T47D (cell line): ENCODE measurements at places on chromosomes 7 and 10.

DNA sequence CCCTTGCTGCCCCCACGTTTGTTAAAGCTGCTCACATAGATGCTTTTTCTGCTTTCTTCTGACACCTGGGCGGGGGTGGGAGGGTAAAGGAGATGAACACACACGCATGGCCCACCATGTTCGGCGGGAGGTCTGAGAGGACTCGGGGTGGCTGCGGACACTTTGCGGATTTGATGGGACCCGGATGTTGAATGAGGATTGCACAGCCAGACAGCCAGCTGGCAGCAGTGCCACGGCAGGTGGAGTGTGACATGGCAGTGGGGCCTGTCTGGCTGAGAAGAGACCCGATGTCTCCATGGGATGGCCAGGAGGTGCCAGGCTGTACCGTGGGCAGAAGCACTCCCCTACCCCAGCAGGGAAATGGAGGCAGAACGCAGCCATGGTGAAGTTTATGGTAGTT is 31.2 kb downstream of the PPP2R2D start:
- DNase-seq = no peak

DNA sequence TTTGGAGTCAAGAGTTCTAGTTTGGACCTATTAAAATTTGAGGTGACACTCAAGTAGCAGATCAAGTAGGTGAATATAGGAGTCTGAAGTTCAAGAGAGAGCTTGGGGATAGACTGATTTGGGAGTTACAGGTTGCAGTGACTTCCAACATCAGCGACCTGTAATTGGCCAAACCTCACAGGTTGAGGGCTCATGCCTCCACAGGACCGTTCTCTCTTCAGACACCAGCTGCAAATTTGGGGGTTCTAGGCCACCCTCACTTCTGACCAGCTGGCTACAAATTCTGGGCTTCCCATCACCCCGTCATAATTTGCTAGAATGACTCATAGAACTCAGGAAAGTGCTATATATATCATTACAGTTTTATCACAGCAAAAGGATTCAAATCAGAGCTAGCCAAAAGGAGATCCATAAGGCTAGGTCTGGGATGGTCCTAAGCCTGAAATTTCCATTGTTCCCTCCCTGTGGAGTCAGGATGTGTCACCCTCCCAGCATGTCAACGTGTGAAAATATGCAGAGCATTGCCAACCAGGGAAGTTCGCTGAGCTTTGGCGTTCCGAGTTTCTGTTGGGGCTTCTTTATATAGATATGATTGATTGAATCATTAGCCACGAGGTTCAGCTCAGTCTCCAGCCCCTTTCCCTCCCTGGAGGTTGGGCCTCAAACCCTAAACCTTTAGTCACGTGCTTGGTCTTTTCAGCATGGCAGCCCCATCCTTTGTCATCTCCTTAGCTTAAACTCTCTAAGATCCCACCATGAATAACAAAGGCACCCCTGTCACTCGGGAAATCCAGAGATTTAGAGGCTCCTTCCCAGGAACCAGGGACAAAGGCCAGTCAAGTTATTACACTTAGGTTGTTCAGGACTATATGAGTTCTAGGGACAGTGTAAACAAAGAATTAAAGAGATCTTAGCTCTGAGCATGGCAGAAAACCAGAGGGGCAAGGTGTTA is 20.7 kb upstream of the ZNF212 start:
- DNase-seq = no peak

DNA sequence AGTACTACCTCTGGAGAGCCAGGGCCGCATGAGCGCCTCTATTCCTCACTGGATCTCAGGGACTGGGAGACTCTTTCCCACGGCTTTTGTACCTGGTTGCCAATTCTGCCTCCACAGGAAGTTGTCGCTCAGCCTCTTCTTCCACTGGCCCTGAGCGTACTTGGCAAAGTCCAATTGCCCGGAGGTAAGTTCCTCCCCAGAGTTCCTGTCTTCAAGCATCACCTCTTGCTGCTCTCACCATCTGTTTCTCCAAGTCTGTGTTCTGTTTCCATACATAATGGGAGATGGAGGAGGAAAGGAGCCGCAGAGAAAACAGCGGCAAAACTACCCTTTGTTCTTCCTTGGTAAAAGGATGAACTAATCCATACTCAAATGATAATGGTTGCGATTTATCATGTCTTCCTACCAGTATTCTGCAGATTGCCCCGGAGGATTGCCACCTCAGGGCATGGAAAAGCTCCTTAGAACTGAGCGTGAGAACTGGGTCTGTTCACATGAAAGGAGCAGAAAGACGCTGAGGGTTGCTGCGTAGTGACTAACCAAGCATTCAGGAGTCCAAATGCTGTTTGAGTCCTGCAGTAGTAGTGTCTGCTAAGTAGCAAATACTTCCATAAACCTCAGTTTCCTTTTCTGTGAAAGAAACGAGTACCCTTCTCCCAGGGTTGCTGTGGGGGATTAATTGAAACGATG is 170.2 kb upstream of the GLI3 start:
- DNase-seq = no peak

- DNase-seq = no peak
Observed at GRCh38 chr10:103783681-103784080, 71.7 kb downstream of the SH3PXD2A start.

GRCh38 chr10:89531359-89531758 is 4.0 kb downstream of the SLC16A12 start:
- DNase-seq = no peak

GRCh38 chr10:119801998-119802538 is 70.6 kb downstream of the MCMBP start:
- DNase-seq = no peak

- no peak for DNase-seq
Observed at GRCh38 chr10:71138166-71138830, 74.1 kb upstream of the UNC5B start.

- no peak for DNase-seq
Observed at GRCh38 chr7:98869027-98869596, 702 bp downstream of the TMEM130 start.

DNA sequence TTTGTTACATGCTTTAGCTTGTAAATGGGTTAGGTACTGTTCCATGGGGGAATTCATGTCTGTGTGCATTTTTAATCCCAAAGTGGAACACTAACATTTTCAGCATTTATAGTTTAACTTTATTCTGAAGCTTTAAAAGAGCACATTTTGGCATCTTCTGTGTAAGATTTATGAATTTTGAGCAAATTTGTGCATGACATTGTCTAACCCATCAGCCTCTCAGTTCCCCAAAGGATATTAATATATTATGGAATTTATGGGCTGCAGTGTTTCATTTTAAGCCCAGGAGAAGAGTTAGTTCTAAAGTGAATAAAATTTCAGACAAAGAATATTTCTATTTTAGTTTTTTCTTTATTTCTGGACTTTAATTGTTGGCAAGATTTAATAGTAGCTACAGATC is 421.4 kb downstream of the PLXDC2 start:
- no peak for DNase-seq

DNA sequence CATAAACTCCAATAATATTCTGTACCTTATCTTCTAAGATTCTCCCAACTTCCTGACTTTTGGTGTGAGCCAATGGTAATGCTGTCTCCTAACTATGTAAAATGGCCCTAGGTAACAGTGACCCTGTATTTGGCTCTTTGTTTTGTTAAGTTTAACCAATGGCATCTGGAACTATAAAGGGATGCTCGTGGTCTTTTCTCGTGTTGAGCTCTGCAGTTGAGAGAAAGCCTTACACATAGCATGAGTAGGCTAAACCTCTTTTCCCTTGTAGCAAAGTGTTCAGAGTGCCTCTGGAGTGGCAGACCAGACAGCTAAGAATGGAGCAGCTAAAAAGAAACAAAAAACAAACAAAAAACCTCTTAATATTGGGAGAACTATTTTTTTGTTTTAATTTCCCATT is 5.2 kb downstream of the TES start:
- no peak for DNase-seq

GRCh38 chr10:71127773-71128172 is 84.6 kb upstream of the UNC5B start:
- DNase-seq = no peak

- DNase-seq = no peak
Observed at GRCh38 chr10:34580214-34580613, 234.9 kb downstream of the PARD3 start.

- DNase-seq = no peak
Observed at GRCh38 chr7:139360948-139361307, 1.2 kb downstream of the LUC7L2 start.

DNA sequence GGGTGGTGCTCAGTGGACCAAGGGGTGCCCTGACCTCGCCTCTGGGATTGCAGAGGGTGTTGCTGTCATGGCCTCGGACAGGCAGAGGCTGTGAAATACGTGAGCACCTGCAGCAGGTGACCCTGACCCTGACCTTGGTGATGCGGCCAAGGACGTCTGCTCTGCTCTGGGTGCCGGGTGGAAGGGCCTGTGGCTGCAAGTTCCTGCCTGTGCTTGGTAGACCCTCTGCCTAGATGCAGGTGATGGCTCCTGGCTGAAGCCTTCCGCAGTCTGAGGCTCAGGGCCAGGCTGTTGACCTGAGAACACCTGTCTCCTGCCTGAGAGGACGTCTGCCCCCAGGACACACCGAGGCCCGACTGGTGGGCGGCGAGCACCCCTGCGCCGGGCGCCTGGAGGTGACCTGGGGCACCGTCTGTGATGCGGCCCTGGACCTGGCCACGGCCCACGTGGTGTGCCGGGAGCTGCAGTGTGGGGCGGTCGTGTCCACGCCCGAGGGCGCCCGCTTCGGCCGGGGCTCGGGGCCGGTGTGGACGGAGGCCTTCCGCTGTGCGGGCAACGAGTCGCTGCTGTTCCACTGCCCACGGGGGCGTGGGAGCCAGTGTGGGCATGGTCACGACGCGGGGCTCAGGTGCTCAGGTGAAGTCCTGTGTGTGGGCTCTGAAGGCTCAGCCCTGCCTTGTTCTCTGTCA is 4.4 kb downstream of the SCART1 start:
- no peak for DNase-seq

GRCh38 chr10:7915923-7916536 is 97.7 kb downstream of the TAF3 start:
- peak; percentile 26 for DNase-seq

GRCh38 chr7:19091550-19092200 is 25.8 kb downstream of the TWIST1 start:
- no peak for DNase-seq

DNA sequence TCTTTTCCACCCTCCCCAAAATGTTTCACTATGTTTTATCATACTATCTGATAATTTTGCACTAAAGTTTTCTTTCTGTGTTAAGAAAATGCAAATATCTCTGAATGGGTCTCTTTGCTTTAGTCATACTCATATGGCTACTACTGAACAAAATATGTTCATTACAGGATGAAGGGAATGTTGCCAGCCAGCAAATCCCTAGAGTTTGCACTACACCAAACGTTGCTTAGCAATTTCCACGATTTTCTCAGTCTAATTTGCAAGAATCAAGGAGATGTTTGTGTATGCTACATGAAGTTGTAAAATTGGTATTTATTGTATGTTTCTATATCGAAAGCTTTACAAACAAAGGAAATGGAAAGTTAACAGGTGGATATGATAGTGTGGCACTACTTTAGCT is 10.6 kb upstream of the MAGI2 start:
- DNase-seq = no peak

DNA sequence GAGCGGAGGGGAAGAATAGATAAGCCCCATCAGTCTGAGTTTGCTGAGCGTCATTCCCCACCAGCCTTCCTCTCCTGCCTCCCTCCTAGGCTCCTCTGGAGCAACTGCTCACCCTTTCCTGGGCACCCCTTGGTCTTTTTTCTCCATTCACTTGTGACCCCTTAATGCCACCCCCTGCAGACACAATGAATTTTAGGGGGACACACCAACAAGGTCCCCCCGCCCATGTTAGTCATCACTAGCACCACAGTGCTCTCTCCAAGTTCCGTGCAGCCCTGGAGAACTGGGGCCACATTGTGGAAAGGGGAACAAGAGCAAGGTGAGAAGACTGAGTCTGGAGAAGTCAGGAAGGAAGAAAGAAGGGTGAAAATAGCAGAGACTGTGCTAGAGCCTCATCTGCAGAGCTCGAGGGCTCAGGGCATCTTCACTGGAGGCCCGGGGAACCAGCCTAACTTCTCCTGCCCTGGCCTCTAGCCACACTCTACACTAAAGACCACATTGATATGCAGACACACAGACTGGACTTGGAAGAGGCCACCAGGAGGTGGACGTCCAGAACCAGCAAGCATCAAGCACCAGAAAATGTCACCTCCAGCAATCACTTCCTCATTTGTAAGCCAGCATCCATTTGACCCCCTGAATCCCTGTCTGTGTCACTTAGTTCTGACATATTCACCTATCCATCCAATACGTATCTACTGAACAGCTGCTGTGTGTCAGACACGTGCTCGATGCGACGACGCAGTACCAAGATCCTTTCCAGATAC is 17.5 kb downstream of the RGR start:
- DNase-seq = no peak

- no peak for DNase-seq
Observed at GRCh38 chr10:64515970-64516699, 994.9 kb downstream of the REEP3 start.

GRCh38 chr7:128259131-128260061 is 18.3 kb downstream of the LEP start:
- no peak for DNase-seq

- DNase-seq = no peak
Observed at GRCh38 chr10:46239247-46239646, 47.5 kb upstream of the ANTXRL start.

- DNase-seq = no peak
Observed at GRCh38 chr10:16886031-16886430, 68.8 kb upstream of the RSU1 start.

DNA sequence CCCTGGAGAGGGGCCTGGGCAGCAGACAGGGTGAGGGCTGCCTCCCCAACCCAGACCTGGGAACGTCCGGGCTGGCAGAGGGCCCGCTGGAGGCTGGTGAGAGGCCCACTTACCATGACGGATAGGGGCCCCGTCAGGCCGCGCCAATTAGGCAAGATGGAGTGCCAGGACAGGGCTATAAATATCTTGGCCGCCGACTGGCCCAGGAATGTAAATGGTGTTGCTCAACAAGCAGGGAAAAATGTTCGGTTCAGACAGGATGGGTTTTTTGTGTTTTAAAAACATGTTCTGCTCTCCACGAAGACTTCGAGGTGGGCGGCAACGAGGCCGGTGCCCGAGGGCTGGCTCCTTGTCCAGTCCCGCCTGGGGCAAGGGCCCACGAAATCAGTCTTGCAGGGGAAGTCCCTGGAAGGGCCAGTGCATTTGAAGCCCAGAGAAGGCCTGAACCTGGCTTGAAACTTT is 35.8 kb upstream of the ELN start:
- no peak for DNase-seq

DNA sequence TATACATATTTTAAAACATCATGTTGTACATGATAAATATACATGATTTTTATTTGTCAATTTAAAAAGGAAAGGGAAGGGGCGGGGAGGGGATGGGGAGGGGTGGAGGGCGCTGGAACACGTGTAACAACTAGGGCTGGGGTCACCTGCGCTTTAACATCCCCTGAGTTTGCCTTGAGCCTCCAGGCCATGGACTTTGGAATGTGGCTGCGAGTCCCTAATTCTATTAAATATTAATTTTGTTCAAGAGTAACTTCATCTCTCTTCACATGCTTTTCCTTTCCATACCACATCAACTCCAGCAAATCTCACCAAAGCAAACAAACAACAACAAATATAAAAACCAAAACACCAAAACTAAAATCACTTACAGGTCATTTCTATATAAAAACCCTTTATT is 10.6 kb downstream of the IFIT5 start:
- no peak for DNase-seq
